A549 treated with GW870086 at 1 μM for 4 hours (cell line): ENCODE measurements at places on chromosomes 5 and 9. TPM values are rescaled to one million over a fixed set of nuclear protein-coding genes. Genes with fewer than 3 reads are reported as not detected.

Gene NAA35
- total RNA-seq, result 24.1 to 27.7 TPM (median 27.2 TPM) in 5 replicates

Gene SPINK5
- total RNA-seq, result not detected in 5 replicates

Gene PDE8B
- 1.5 to 2.1 TPM (median 1.7 TPM) in 5 replicates for total RNA-seq

Gene MEIKIN
- not detected in 5 replicates for total RNA-seq

Gene IFNA13
- total RNA-seq, result not detected in 5 replicates

Gene NDUFAF2
- total RNA-seq, result 72.4 to 84.0 TPM (median 77.2 TPM) in 5 replicates

Gene SLC1A3
- total RNA-seq, result 0.07 to 0.09 TPM in 2 of 5 replicates, not detected in the others
